ENCODE measurements at places on chromosomes 5 and 9.

- DNase-seq: no peak
Measured at GRCh38 chr5:127820910-127821553, 117.8 kb downstream of the CCDC192 start.

- no peak for DNase-seq
Measured at GRCh38 chr5:142091922-142092321, 16.7 kb upstream of the NDFIP1 start.

GRCh38 chr9:18250053-18250452 lies 223.9 kb upstream of the ADAMTSL1 start:
- DNase-seq: no peak

DNA sequence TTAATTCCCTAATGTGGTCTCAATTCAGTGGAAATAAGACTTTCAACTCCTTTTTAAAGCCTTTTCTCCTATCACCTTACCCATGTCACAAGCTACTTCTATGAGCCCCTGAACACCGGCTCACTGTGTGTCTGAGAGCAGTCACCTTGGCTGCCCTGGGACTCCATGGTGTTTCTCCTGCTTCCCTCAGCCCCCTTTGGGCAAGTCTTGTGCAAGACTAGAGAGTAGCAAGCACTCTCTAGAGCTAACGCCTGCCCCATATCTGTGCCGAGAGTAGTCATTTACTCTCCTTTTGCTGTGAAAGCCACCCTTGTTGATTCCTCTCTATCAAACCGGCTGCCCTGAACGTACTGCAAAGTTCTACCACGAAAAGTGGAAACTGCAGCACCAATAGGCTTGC lies 77.9 kb upstream of the DAB2 start:
- no peak for DNase-seq

DNA sequence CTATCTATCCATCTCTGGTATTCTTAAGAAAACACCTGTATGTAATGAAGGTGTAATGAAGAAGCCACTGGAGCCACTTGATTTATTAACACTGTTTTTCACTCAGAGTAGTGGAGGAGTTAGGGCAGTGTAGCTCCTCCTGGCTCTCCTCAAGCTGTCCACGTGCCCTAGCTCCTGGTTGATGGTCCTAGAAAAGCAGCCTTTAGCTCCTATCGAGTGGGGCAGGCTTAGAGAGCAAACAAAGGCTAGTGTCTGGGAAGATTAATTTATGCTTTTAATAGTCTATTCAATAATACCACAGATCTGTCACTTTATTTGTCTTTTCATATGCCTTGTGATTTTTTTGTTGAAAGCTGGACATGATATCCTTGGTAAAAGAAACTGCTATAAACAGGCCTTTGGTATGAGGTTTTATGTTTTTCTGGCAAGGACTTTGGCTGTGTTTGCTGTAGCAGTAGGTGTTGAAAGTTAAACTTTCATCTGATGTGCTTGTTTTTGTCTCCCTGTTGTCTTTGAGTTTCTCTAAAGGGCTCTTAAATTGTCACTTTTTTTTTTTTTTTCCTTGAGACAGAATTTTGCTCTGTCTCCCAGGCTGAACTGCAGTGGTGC lies 141.1 kb downstream of the GCNT1 start:
- no peak for DNase-seq

Measured in femur (tissue), 1 donor.